Islet precursor cell (in vitro differentiated cells): ENCODE measurements at places on chromosomes 1 and 21.

DNA sequence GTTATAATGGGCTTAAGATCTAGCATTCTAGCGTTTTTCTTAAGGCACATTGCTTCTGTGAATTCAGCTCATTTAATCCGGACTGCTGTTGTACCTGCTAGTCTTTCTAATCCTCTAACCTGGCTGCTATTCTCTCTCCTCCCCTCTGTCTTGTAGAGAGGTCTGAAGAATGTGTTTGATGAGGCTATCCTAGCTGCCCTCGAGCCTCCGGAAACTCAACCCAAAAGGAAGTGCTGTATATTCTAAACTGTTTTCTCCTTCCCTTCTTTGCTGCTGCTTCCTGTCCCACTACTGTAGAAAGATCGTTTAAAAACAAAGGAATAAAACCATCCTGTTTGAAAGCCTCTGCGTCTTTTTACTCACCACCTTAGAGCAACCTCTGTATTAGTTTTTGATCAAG lies 37.3 kb downstream of the CDC42 start:
- DNase-seq = no peak

- peak; percentile 90 for DNase-seq
These were observed 11.1 kb downstream of the ADPRS start for GRCh38 chr1:36099681-36100341.

GRCh38 chr1:160354388-160354985 lies 11.3 kb downstream of the NCSTN start:
- peak; percentile 66 for DNase-seq

- peak; percentile 91 for DNase-seq
These were observed 14.2 kb upstream of the CASQ2 start for GRCh38 chr1:115782571-115783281.

DNA sequence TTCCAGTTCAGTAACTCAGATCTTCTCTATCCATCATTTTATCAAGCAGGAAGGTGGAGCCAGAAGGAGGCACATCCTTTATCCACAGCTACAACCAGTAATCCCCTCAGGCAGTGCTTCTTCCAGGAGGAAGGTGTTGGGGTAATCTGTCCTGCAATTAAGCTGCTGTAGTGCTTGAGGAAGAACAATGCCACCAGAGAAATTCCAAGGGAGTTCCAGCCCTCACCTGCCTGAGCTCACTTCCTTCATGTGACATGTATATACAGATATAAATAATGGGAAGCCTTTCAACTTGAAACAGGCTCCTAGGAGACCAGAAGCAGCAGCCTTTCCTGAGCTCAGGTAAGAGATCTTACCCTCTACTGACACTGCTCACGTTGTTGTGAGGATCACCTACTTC lies 2.2 kb upstream of the IL20 start:
- DNase-seq = peak; percentile 61

- peak; percentile 75 for DNase-seq
These were observed 46.3 kb downstream of the UMODL1 start for GRCh38 chr21:42117229-42117966.

GRCh38 chr1:178781533-178782330 lies 56.7 kb downstream of the RALGPS2 start:
- no peak for DNase-seq
